ENCODE measurements at places on chromosomes 16 and 17. TPM values are rescaled to one million over a fixed set of nuclear protein-coding genes. Genes with fewer than 3 reads are reported as not detected.

Gene AOC3
- 0.26 TPM for total RNA-seq

Gene CCDC92B
- not detected for total RNA-seq

Gene ABCC1
- total RNA-seq: 178 TPM

Gene ITGAD
- not detected for total RNA-seq

Gene OR1F1
- not detected for total RNA-seq

Gene SLFN5
- 170 TPM for total RNA-seq

Gene ABCC3
- total RNA-seq: 34.8 TPM
